ENCODE measurements at places on chromosomes 7 and 10.

DNA sequence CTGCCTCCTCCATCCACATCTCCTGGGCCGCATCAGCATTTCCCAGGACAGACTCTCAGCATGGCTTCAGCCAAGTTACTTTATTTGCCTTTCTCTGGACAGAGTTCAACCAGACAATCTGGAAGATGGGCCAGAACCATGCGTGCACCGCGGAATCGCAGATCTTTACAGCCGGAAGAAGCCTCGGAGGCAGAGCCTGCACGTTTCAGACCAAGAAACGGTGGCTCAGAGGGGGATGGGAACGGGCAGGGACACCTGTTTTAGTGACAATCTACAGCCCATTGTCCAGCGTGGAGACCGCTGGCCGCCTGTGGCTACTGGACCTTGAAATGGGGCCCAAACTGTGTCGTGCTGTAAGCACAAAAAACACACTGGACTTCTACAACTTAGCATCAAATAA lies 3.5 kb downstream of the VIPR2 start:
- DNase-seq, result no peak

GRCh38 chr7:120060875-120061274 lies 212.1 kb upstream of the KCND2 start:
- no peak for DNase-seq

DNA sequence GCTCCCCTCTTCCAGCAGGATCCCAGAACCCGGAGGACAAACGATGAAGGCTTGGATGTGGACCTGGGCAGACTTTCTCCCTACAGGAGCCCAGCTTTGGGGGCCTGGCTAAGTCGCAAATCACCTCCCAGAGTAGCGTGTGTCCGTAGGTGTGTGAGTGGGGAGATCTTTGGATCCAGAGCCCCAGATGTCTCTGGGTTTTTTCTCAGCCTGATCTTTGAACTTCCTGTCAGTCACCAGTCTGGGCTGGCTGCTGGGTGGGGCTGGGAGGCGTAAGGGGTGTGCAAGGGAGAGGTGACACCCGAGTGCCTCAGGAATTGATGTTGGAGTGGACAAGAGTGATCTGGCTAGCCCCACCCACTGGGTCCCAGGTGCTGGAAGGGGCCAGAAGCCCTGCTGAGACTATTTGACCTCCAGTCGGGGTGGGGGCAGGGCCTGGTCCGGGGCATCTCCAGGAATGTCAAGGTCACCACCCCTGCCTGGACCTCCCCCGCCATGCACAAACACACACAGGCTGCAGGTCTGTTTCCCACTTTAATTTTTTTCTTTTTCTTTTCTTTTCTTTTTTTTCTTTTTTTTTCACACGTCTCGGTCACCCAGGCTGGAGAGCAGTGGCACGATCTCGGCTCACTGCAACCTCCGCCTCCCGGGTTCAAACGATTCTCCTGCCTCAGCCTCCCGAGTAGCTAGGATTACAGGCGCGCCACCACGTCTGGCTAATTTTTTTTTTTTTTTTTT lies at the start of gene MOGAT3:
MOGAT3 (minus strand) TSS at position 175 of the 738 bp plus-strand sequence. CDS start 182 bp downstream, outside the sequence.
- no peak for DNase-seq

- no peak for DNase-seq
Measured at GRCh38 chr10:58827381-58827780, 314.7 kb downstream of the BICC1 start.

GRCh38 chr7:143171697-143172096 lies 11.5 kb upstream of the TAS2R39 start:
- no peak for DNase-seq

- no peak for DNase-seq
Measured at GRCh38 chr10:109957092-109957797, 33.9 kb upstream of the XPNPEP1 start.

All from AG09319 (cell line).